ENCODE measurements at places on chromosomes 1 and 21.

DNA sequence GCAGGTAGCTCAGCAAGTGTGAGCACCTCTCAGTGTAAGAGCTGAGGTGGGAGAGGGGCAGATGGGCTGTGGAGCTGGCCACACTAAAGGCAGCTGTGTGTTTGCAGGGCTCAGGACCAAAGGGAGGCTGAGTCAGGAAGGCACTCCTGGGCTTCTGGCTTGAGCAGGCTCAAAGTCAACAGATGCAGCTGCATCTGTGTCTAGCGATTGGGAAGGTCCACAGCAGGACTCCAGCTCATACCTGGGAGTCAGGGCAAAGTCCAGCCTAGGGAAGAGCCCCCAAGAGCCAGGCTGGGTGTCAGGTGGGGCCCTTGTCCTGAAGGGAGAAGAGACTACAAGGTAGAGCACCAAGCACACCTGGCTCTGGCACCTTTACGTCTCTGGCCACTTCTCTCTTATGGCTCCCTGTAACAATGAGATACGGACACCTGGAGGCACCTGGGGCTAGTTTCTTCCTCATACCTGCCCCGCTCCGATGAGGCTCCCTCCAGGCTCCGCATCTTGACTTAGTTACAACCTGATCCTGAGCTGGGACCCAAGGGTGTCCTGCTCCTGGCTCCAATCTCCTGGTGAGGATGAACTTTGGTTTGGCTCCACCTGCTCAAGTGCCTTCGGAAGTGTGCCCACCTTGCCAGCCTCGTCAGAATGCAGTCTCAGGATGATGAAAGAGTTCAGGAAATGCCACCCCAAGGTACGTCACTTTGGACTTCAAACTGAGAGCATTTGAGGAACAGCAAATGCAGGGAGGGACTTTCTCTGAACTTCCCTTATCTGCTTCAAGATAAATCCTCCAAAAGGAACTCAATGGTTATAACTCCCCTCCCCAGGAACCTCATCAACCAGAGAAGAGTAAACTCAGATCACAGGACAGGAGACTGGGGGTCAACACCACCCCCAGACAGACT is 21.5 kb upstream of the SLC2A1 start:
- DNase-seq: no peak

DNA sequence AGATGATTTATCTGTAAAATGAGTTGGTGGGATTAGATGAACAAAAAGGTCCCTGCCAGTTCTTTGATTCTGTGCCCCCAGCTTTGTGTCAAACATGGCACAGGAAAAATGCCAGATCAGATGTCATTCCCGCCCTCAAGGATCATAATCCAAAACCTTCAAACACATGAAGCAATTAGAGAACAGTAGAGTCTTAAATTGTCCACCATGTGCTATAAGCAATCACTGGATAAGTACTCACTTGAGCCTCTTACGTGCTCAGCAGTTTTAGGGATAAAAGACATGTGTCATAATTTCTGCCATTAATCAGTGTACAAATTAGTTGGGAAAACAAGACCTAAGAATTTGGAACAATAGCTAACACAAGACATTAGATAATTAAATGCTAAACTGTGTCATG is 15.4 kb upstream of the KIAA0040 start:
- no peak for DNase-seq

DNA sequence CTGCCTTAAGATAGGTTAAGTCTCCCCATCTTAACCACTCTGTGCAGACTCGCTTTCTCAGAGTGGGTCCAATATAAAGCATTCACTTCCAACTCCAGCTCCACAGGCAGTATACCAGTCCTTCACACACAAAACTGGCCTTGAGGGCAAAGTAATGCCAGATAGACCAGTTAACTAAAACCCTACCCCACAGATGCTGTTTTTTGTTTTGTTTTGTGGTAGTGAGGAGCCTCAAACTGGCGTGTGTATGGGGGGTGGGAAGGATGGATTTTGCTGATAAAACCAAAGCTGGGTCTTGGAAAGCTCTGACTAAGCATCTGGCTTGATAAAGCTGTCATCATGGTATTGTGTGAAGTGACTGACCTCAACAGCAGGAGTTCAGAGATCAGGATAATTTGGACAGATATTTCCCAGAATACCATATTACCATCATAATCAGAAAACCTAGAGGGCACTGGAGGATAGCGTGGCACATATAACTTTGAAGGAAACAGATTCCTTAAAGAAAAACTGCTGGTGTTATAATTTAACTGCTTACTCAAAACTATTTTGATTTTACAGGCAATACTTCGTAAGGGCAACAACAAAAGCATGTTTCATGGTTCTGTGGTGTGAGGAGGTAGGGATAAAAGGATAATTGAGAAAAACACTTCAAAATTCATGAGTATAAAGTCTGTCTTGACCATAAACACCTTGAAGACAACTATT is 29.6 kb upstream of the CPLANE2 start:
- DNase-seq: no peak

DNA sequence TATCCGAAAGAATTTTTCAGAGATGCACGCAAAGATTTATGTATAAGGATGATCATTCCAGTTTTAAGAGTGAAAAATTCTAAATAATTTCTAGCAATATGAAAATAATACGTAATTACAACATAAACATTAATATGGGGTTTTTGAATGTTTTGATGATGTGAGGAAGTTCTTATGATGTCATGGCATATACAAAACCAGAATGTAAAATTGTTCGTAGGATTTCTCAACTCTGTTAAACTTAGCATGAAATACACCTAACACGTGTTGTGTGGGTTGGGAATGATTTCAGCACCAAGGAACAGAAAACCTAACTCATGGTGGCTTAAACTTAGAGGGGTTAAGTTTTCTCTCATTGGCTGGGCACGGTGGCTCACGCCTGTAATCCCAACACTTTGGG is 62.2 kb downstream of the MYOM3 start:
- no peak for DNase-seq

GRCh38 chr1:70008660-70009059 is 196.7 kb downstream of the LRRC40 start:
- no peak for DNase-seq

GRCh38 chr1:44609768-44610526 is 64.3 kb downstream of the TMEM53 start:
- DNase-seq: no peak

- DNase-seq: no peak
These were observed 3.4 kb upstream of the TMEM222 start for GRCh38 chr1:27318596-27318995.

GRCh38 chr21:38219049-38219628 is 37.7 kb upstream of the KCNJ15 start:
- peak; percentile 65 for DNase-seq

GRCh38 chr1:200684015-200684414 is 14.3 kb upstream of the DDX59 start:
- DNase-seq: no peak
